ENCODE measurements at places on chromosomes 7 and 10.

DNA sequence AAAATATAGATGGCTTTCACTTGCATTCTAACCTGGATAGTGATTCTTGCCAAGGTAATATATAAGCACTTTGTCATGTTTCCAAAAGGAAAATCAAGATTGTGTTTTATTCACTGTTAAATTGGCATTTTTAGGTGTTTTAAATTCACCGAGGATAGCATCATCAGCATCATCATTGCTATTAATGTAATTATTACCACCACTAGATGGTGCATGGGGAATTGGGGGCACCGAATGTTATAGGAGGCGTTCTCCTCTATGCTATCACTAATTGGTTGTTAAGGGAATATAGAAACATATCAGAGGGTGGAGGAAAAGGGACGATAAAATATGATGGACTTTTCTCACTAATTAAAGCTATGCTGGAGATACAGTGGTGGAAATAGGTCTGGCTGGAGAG, 95.5 kb downstream of the CELF2 start:
- DNase-seq, result peak; percentile 41

DNA sequence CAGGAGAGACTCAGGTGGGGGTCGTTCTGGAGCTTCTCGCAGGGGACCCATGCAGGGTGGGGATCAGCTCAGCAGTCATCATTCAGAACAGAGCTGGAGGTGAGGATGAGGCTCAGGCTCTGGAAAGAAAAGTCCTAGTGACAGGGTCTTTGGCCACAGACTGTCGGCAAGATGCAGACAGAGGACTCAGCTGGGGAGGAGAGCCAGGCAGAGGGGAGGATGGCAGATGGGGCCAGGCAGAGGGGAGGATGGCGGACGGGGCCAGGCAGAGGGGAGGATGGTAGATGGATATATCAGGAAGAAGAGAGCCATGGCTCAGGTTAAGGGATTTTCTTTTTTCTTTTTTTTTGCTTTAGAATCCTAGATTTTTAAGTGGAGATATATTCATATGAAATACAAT, 7.7 kb upstream of the IL15RA start:
- DNase-seq, result no peak

DNA sequence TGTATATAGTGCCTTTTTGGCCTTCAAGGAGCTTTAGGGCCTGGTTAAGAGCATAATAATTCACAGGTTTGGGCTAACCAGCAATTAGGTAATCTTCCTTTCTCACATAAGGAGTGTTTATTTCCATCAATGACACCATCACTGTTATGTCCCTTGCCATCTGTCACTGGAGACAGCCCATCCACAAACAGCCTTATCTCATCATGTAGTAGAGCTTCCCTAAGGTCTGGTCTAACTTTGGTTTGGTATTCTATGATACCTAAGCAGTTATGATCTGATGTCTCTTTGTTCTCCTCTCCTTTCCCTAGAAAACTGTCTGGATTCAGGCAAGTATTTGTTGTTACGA, 26.4 kb downstream of the MAPK8 start:
- DNase-seq, result no peak

DNA sequence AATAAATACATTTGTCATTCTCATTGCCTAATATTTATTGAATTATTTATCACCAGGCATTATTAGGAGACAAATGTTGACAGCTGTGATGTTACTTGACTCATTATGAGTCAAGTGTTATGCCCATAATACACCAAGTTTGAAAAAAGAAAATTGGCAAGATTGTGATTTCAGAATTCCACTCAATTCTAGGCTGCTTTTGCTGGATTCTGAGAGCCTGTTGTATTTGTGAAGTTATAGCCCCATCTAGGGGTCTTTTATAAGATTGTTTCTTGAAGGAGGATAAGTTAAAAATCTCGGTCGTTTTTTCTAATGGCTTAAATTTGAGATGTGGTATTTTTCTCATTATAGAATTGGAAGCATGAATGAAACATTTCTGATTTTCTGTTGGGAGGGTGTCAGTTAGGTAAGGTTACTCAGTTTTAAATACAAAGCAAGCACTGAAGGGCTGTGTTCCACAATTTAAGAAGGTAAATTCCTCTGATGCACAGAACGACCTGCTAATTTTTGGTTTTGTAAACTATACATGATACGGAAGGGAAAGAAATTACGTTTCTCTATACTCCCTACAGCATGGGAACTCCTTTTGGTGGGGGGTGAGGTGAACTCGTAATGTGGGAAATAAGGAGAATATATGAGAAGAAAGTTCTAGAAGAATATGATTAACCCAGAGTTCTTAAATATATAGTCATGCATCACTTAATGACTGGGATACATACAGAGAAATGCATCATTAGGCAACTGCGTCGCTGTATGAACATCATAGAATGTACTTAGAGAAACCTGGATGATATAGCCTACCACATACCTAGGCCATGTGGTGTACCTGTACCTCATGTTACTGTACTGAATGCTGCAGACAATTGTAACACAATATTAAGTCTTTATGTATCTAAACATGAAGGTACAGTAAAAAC, 2.6 kb downstream of the STK31 start:
- peak; percentile 49 for DNase-seq

DNA sequence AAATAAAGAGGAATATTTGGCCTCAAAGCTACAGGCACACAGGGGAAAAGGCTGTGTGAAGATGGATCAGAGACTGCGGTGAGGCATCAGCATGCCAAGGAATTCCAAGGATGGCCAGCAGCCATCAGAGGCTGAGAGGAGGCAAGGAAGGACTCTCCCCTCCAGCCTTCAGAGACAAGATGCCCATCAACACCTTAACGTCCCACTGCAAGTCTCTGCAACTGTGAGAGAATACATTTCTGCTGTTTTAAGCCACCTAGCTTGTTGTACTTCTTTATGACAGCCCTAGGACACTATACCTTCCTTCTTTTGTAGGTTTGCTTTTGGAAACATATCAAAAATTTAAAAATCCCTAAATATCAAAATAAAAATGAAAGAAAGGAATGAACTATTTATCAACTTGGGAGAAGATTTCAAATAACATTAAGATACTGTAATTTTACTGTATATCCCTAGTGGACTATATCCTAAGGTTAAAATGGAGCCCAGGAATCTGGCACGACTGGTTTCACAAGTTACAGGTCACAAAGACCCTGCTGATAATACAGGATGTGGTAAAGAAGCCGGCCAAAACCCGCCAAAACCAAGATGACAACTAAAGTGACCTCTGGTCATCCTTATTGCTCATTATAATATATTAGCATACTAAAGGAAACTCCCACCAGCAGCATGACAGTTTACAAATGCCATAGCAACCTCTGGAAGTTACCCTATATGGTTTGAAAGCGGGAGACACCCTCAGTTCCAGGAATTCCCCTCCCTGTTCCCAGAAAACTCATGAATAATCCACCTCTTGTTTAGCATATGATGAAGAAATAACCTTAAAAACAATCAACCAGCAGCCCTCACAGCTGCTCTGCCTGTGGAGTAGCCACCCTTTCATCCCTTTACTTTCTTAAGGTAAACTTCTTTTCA, 185.2 kb downstream of the AVL9 start:
- DNase-seq, result no peak

DNA sequence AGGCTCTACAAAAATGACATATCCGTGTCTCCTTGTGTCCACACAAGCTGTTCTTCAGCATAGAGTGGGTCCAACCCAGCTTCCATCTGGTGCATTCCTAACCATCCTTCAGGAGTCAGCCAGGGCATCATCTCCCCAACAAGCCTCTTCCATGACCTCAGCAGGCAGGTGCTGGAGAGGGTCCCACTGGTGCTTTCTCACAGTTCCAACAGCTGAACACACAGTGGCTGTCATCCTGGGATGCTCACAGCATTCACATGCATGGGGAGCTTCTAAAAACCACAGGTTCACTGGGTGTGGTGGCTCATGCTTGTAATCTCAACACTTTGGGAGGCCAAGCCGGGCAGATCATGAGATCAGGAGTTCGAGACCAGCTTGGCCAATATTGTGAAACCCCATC, 6.4 kb upstream of the CYP3A4 start:
- no peak for DNase-seq

DNA sequence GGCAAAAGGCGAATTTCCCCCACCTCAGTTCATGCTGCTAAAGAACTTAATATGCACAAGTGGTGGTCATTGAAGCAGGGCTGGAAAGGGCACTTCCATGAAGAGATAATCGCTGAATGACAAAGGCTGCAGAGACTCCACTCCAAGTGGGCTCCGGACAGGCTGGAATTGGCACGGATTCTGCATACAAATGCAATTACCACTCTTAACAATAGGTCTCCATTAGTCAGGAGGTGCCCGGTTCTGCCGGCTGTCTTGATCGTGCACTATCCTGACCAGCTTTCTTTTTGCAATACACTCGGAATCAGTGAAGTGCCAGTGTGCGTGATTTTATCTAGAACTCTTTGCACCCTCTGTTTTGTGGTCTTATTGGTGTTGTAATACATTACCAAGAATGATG, 49.7 kb downstream of the INSYN2A start:
- no peak for DNase-seq

- DNase-seq, result no peak
Observed at GRCh38 chr10:117419159-117419558, 43.9 kb upstream of the PDZD8 start.

DNA sequence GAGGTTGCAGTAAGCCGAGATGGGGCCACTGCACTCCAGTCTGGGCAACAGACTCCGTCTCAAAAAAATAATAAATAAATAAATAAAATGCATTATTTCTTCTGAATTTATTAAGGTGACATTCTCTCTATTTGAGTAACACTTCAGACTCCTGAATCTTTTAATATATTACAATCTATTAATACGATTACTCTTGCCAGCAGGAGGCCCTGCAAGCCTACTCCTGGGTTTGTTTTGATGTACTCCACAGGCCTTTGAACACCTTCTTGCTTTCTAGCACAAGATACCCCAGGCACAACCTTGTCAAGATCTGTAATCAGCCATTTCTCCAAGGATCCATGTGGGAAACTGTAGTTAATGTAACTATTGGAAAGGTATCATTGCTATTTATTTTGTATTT, 63.5 kb downstream of the COBL start:
- DNase-seq, result no peak

DNA sequence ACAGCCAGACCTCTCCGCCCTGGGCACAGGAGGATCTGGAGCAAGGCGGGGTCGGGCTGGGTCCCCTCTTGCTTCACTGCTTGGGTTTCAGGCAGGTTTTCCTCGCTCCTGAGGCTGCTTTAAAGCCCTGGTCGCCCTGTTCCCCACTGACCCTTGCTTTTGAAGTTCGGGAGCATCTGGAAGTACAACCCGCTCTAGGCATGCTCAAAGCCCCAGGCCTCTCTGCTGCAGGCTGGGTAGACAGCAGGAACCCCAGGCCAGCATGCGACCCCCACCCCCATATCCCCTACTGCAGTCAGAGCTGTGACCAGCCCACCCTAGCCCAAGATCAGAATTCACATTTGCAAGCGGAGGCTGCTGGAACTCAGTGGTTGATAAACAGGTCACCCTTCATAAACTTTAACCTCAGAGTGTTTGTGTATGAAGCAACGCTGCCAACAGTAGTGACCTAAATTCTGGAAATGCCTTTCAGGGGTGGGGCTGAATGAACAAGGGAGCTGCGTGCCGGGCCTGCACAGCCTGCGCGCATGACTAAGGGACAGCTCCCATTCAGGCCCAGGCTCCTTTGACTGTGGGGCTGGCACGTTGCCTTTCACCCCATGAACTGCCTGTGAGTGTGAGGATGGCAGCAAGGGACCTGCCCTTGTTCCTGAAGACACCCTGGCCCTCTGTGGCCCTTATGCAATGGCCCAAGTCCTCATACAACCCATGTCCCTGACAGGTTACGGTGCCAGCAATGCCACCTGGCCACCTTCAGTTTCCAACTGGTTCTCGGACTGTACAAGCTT, 52.5 kb downstream of the PROSER2 start:
- DNase-seq, result no peak

DNA sequence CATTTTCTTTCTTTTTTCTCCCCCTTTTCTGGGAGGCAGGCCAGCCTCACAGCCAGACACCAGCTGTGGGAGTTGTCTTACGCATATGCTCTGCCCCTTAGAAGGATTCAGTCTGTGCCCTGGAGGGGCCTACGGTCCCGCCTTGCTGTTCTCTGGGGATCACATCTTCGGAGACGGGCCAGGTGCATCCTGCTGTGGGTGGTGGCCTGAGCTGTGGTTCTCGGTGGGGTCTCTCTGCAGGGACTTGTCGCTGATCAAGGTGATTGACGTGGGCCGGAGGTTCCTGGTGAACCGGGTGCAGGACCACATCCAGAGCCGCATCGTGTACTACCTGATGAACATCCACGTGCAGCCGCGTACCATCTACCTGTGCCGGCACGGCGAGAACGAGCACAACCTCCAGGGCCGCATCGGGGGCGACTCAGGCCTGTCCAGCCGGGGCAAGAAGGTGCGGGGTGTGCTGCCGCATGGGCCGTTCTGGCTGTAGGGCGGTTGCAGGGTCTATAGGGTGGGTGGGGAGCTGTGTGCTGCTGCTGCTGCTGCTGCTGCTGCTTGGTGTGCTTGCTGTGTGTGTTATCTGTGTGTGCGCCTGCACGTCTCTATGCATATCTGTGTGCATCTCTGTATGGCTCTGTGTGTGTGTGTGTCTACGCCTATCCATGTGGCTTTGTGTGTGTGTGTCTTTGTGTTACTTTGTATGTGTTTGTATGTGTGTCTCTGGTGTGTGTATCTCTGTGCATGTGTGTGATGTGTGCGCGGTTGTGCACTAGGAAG, 17.9 kb downstream of the PFKFB3 start:
- DNase-seq, result no peak

DNA sequence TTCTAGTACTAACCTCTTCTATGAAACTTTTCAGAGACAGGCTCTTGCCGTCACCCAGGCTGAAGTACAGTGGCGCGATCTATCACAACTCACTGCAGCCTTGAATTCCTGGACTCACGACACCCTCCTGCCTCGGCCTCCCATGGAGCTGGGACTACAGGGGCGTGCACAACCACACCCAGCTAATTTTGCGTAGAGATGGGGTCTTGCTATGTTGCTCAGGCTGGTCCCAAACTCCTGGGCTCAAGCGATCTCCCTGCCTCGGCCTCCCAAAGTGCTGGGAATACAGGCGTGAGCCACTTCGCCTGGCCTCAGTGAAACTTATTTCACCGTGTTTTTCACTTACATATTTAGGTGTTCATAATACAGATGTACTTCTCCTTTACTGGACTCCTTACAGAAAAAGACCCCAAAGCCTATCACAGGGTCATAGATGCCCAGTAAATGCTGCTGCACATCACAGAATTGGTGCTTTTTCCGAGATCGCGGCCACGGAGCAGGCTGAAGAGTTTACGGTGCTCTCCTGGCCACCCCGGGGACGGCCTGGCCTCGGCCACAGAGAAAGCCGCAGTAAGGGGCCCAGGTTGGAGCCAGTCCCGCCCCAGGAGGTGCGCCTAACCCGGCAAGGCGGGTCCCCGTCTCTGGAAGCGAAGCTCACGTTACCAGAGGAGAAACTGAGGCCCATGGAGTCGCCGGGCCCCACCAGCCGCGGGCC, 595 bp downstream of the TBL2 start:
- peak; percentile 30 for DNase-seq

GRCh38 chr10:78899996-78900714, 168.6 kb upstream of the ZMIZ1 start:
- DNase-seq, result no peak

DNA sequence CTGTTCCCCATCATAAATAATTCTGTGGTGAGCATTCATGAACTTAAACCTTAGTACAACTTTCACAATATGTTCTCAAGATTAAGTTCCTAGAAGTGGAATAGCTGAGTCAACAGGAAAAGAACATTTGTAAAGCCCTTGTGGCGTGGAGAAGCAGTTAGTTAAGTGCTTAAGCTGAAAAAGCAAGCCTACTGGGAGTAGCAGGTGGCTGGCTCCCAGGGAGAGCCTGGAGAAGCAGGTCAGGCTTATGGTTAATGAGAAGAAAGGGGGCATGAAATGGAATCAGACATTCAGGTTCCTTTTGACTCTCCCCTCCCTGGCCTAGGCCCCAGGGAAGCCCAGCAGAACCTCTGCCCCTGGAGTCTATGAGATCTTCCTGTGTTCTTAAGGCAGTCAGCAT, 35.3 kb downstream of the VSTM4 start:
- DNase-seq, result no peak
